ENCODE measurements at places on chromosomes 6 and 20.

DNA sequence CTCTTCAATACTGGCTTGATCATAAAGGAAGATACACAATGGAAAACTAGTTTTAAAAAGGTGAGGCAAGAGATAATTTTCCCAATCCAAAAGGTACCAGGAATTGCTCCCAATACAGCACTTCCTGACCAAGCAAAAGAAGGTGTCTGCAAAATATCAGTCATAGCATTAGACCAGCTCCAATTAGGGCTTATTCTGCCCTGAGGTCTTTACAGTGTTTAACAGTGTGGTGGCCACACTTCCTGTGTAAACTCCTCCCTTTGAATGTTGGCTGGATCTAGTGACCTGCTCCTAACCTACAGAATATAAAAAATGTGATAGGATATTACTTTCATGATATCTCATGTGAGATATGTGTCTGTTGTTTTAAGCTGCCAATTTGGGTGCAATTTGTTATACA is 57.1 kb upstream of the BTN3A2 start:
- ATAC-seq: no peak

DNA sequence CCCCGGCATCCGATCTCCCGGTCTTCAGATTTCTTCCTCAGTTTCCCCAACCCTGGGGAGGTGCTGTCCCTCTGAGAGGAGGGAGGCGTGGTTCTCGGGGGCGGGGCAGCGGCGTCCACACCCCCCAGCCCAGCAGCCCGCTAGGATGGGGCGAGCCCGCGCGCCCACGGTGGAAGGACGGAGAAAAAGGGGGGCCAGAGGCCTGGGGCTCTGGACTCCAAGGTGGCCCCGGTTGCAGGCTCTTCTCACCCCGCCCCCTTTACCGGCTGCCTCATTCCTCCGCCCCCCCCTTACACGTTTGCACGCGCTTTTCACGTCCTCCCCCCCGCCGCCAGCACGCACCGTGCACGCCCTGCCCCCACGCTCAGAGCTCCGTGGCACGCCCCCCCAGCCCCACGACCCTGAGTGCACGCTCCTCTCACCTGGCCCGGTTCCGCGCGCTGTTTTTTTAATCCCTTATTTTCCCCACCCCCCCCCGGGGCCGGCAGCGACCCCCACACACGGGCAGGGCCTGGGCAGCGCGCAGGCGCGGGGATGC is 402 bp downstream of the ZBTB12 start:
- ATAC-seq: peak; percentile 61

DNA sequence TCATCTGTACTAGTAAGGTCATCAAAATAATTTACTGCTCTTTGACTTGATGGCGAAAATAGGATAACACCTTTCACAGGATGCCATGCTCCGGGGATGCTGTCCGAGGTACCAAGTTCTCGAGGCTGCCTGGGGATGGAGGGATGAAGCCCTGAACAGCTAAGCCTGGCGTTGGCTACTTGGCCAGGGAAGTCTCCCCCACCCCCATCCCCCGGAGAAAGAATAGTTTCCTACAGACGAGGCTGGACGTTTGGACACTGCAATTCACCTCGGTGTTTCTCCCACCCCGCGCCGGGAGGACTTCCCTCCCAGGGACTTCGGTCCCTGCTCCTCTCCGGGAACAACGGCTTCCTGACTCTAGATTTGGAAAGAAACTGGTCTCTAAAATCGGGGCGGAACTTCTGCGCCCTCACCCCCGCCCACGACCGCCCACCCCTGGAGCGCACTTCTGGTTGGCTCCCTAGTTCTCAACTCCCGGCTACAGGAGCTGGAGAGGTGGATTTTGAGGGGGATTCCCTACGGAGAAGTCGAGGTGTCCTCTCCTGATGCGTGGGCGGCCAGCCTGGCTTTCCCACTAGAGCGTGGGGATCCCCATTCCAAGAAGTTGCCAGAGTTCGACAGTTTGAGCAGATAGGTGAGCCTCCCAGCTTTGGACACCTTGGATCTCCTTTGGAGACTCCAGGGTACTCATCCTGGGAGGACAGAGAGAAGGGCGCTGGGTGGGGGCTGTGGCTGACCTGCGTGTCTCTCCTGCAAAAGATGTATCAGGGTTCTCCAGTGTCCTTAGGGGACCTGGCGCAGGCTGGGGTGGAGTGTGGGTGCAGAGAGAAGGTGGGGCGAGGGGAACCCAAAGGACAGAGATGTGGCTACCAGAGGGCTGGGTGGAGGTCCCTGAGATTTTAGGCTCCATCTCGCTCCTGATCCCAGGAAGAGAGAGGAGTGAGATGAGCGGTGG is 1.1 kb downstream of the PCSK2 start:
- no peak for ATAC-seq

- no peak for ATAC-seq
These were observed 21.7 kb upstream of the SMIM26 start for GRCh38 chr20:18545566-18545965.

GRCh38 chr6:26012061-26012460 is 49.5 kb downstream of the TRIM38 start:
- ATAC-seq: no peak

DNA sequence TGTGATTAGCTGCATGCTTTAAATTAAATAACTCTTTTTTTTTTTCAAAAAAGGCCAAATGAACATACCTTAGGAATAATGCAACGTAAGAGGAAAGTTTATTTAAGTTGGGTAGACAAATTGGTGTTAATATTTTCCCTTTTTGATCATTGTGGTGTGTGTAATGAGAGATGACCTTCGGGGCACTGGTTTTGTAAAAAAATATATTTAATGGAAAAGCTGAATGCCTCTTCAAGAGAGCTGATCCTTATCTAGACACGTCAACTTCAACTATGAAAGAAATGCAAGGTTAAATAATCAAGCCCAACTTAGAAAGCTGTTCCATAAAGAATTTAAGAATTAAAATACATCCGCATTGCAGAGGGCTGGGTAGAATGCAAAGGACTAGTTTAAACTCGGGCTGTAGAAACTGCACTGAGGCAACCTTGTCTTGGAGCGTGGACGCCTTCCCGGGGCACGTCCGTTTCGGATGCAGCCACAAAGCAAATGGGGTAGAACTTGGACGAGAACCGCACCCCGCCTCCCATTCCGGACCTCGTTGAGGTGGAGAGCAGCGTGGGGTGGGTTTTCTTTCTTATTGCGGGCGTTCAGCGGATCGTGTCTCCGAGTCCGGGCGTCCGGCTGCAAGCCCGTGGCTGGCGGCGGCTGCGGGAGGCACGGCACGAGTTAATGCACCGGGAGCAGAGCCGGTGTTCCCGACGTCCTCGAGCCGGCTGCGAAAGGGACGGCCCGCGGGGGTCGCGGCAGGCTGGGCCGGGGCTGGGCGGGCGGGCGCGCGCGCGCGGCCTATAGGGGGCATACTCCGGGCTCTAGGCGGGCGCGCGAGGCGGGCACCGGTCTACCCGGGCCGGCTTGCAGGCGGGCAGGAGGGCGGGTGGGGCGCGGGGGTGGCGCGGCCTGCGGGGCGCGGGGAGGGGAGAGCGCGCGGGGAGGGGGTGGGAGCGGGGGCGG is 1.9 kb downstream of the JARID2 start:
- ATAC-seq: peak; percentile 39

DNA sequence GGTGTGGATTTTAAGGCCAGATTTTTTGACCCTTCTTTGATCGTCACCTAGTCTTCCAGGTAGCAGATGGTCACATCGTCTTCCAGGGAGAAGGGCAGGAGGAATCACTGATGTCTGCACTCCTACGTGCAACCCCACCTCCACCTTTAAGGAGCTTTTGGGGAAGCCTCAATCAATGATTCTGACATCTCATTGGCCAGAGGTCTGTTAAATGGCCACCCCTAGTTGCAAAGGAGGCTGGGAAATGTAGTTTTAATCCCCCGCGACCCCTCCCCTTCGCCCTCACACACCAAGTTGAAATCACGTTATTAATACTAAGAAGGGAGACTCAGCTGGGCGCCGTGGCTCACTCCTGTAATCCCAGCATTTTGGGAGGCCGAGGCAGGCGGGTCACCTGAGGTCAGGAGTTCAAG is 151.4 kb downstream of the BCAS1 start:
- no peak for ATAC-seq

GRCh38 chr6:157265186-157265585 is 58.1 kb downstream of the TMEM242 start:
- no peak for ATAC-seq

DNA sequence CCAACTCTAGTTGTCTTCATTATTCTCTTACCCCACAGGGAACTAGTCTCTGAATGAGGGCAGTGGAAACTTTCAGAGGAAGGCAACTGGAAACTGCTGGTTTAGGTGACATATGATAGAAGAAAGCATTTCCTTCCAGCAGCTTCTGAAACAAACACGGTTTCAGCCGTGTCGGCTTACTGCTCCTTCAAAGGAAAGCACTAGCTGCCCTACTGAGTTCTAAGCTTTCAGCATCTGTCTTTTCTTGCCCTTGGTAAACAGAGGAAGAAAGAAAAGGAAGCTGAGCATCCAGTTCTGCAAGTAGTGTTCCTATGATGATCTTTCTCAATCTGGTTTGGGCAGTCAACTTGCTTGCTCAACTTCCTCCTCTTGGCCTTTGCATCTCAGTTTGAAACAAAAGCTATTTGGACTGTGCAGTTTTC is 117.5 kb upstream of the CEP85L start:
- peak; percentile 62 for ATAC-seq

GRCh38 chr6:44567406-44567805 is 179.9 kb downstream of the CDC5L start:
- ATAC-seq: no peak

GRCh38 chr6:39086711-39087110 is 28.3 kb downstream of the SAYSD1 start:
- ATAC-seq: no peak

DNA sequence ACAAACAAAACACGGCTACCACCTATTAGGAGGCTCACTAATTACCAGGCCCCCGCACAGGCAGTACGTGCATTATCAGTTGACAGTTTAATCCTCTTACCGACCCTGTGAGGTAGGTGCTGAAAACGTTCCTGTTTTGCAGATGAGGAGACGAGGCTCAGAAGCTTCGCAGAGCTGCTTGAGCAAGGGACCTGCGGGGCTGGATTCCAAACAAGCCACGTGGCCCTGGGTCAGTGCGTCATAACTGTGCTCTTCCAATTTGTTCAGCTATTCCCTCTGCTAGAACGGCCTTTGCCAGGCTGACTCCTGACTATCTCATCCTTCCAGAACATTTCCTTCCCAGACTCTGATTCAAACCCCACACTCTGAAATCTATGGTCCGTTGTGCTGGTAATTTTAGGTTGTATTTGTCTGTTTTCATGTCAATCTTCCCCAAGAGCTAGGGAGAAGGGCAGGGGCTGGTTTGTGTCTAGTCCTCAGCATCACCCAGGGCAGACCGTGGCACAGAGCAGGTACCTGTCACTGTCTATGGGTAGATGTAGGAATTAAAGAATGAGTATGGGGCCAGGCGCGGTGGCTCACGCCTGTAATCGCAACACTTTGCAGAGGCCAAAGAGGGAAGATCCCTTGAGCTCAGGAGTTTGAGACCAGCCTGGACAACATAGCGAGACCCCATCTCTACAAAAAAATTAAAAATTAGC is 28.8 kb upstream of the TLDC2 start:
- no peak for ATAC-seq

DNA sequence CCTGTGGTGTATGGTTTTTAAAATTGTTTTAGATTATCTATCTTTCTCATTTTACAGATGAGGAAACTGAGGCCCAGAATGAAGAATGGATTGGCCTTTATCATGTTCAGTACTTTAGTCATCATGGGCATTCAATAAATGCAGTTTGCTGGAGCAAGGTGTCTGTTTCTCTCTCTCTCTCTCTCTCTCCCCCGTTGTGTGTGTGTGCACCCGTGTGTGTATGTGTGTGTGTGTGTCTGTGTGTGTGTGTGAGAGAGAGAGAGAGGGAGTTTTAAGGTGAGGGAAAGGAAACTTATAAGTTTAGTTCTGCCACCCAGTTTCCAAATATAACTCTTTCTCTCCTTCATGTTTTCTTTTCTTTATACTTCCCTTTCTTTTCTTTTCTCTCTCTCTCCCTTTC is 62.4 kb downstream of the CTNNBL1 start:
- ATAC-seq: no peak

DNA sequence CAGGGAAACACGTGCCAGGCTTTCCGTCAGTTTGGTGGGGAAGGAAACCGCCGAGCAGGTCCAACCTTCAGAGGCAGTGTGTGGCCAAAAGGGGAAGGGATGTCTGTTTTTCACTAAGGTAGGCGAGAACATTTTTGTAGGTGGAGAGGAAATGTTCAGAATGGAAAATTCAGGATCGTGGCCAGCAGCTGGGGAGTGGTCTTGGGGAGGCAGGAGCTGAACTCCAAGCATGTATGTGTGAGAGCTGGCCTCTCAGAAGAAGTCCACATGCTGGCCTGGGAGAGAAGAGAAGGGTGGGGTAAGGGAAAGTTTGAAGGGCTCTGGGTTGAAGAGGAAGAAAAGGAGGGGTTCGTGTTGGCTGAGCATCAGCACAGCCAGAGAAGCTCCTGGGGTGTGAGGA is 74.9 kb downstream of the SYNDIG1 start:
- ATAC-seq: no peak

- no peak for ATAC-seq
These were observed 241.6 kb upstream of the PRND start for GRCh38 chr20:4480104-4480503.

- ATAC-seq: no peak
These were observed 20.2 kb downstream of the RNF8 start for GRCh38 chr6:37373822-37374471.

DNA sequence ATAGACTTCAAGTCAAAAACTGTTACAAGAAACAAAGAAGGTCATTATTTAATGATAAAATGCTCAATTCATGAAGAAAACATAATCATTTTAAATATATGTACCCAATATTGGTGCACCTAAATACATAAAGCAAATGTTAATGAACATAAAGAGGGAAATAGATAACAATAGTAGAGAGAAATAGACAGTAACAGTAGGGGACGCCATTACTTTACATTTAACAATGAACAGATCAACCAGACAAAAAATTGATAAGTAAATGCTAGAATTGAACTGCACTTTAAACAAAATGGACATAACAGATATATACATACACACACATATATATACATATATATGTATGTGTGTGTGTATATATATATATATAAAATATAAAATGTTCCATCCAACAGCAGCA is 37.4 kb downstream of the IL22RA2 start:
- ATAC-seq: no peak

DNA sequence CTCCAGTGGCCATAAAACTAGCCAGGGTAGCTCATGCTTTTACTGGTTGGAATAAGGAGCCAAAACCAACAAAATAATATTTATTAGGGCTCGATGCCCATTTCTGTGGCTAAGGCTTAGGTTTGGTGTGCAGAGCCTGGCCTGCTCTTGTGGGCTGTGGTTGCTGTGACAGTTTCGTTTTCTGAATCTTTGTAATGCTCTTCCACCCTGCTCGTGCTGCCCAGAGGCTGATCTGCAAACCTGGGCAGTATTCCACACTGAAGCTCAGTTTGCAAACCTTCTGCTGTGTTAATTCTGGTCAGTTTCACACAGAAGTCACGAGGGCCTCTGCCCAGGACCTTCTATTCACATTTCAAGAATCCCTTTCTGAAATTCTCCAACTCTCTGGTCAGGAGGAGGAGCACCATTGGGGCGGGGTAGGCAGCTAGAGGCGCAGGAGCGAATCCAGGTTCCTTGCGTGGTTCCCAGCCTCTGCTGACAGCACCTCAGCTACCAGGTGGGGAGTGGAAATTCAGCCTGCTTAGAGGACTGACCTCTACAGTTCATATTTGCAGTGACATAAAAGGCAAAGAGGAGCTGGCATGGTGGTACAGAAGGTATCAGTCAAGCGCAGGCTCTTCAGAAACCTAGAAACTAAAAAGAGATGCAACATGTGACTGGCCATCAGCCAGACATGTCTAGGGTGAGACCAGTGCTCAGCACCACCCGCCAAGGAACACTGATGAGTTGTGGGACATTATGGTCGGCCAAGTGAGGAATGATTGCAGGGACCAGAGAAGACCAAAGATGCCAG is 14.3 kb upstream of the C20orf144 start:
- ATAC-seq: peak; percentile 60

Measured in stimulated activated memory B cell treated with anti-CD40 and anti-IgM and Interleukin-4, amounts not matched to agents 10 μg/mL and 1 μg/mL and 100 μg/mL, for 72 hours (primary cell).